ENCODE measurements at places on chromosomes 5 and 9.
A peak's percentile ranks its signal among the peaks of the same experiment; 100 is the strongest.

DNA sequence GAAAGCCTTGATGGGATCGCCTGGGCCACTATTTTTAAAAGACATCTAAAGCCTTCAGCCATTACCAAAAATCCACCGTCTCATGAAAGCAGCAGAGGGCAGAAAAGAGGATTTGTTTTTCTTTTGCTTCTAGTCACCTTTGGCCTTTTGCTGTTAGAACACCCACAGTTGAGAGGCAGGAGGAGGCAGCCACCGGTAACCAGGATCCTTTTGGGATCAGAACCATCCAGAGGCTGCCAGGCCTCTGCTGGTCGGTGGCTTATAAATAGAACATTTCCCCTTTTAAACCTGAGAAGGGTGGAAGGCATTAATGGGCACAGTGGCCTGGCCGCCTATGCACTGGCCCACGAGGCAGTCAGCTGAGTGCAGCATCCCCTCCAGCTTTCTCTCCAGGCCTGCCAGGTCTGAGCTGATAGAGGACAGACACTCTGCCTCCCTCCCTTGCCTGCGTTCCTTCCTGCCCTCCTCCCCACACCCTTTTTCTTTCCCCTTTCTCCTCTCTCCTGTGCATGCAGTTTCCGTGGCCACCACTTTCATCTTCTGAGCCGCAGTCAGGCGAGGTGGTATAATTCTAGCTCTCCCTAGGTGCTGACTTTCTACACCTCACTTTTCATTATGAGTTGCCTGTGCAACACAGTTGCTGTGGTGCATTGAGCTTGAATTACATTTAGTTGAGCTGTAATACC, 253.4 kb downstream of the ARHGAP26 start:
- DNase-seq: peak; percentile 26

DNA sequence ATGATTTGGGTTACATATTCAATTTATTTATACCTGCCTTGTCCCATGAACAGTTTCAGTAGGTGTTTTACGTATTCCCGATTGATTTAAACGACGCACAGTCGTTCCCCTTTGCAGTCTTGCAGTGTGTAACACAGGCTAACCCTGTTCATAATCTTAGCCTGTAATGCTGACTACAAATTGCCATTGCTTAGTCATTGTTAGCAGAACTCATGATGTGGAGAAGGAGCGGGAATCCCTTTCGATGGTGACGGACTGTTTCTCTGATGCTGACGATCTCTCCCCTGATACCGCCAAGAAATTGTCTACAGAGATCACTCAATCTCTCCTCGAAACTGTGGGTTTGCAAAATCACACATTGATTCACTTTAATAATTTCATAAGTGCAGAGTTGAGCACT, 93.2 kb downstream of the MRPL36 start:
- no peak for DNase-seq

GRCh38 chr5:58469896-58470295, 10.0 kb upstream of the PLK2 start:
- DNase-seq: no peak

GRCh38 chr5:74578356-74579044, 62.0 kb downstream of the ENC1 start:
- DNase-seq: no peak

DNA sequence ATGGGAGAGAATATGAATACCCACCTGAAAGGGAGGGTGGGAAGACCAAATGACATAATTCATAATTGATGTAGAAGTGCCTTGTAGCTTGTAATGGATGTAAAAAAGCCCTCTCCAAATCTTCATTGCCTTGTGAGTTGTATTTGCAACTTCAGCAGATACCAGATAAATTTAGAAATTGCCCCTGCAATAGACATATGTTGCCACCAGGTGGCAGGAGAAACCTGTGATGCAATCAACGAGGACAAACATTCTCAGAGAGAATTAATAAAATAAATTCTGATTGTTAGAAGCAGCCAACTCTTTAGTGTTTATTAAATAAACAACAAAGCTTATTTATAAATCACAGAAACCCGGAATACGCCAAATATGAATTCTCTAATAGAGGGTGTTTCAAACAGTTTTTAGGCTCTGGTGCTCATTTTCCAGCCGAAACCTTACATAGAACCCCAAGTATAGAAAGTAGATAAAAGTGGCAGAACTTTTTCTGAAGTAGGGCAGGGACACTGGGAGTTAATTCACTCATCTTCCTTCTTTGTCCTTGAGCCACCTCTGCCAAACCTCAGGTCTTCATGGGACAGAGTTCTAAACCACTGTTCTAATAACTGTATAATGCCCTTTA, 147.8 kb downstream of the TMEM38B start:
- DNase-seq: peak; percentile 54

DNA sequence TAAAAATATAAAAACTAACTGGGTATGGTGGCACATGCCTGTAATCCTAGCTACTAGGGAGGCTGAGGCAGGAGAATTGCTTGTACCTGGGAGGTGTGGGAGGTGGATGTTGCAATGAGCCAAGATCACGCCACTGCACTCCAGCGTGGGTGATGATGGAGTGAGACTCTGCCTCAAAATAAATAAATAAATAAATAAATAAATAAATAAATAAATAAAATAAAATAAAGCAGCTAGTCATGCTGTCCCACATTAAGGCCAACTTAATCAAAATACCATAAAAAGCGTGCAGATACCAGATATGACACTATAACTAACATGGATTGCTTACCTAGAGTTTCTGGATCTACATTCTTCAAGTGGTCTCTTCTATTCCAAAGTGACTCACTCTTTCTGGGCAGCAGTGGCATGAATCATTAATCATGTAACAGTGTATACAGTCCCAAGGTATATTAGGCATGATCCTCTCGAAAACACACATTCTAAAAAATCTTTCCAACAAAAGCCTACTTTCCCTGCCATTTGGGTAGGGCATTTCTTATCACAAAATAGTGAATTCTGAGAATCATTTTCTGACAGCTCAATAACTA, 187.1 kb downstream of the ELAVL2 start:
- peak; percentile 17 for DNase-seq

GRCh38 chr9:35548571-35548970, 56.5 kb upstream of the TESK1 start:
- DNase-seq: no peak

DNA sequence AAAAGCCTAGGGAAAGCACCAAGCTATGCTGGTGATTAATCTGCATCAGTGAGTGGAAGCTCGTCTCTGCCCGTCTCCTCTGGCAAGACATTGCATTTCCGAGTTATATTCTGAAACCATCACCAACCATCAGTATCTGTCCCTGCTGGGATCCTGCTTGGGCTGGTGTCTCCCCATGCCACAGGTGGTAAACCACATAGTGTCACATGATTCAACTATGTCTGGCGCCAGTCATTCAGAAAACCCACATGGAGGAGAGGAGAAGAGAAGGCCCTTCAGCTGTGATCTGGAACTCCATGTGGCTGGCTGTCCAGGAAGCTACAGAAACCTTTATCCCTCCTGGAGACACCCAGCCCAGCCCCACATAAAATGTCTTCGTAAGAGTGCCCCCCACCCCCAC, 4.8 kb downstream of the IL9 start:
- no peak for DNase-seq

DNA sequence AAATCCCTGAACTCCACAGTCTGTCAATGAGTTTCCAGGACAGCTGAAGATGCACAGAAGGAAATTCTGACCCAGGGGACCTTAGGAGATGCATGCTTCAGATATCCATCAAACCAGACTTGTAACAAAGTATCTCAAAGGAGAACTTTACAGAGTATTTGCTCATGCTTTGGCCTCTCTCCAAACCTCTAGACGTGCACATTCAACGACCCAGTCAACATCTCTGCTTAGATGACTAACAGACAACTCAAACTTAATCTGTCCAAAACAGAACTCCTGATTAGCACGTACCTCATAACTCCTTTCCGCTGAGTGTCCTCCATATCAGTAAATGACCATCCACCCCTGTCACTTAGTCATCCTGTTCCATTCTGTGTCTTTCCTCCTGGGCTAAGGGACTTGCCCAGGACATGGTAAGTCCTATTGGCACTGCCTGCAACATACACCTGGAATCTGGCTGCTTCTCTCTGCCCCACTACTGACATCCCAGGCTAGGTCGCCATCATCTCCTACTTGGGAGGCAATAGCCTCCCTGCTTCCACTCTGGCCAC, 107.4 kb downstream of the LMNB1 start:
- no peak for DNase-seq

GRCh38 chr9:96258967-96259366, 43.0 kb downstream of the HSD17B3 start:
- peak; percentile 57 for DNase-seq

- peak; percentile 5 for DNase-seq
Observed at GRCh38 chr5:54792611-54793404, 192.6 kb downstream of the ESM1 start.

- no peak for DNase-seq
Observed at GRCh38 chr9:105485131-105485530, 37.3 kb downstream of the FSD1L start.

GRCh38 chr5:170917113-170917512, 55.3 kb downstream of the RANBP17 start:
- no peak for DNase-seq

- DNase-seq: peak; percentile 72
Observed at GRCh38 chr9:72586388-72587130, 65.2 kb downstream of the TMC1 start.

Measured in DMS53 (cell line).